CD4-positive, alpha-beta T cell (primary cell): ENCODE measurements at places on chromosomes 16 and 17. TPM values are rescaled to one million over a fixed set of nuclear protein-coding genes. Genes with fewer than 3 reads are reported as not detected.

DNA sequence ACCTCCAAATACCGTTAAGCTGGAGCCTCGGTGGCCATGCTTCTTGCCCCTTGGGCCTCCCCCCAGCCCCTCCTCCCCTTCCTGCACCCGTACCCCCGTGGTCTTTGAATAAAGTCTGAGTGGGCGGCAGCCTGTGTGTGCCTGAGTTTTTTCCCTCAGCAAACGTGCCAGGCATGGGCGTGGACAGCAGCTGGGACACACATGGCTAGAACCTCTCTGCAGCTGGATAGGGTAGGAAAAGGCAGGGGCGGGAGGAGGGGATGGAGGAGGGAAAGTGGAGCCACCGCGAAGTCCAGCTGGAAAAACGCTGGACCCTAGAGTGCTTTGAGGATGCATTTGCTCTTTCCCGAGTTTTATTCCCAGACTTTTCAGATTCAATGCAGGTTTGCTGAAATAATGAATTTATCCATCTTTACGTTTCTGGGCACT is 928 bp downstream of the HBA1 start:
- H3K4me1 ChIP-seq, result peaks cover 29% of the 10 kb centered on the region
- H3K36me3 ChIP-seq, result no peaks in the 10 kb centered on the region
- no peak overlapping the region for H3K4me3 ChIP-seq
- no peak for DNase-seq

DNA sequence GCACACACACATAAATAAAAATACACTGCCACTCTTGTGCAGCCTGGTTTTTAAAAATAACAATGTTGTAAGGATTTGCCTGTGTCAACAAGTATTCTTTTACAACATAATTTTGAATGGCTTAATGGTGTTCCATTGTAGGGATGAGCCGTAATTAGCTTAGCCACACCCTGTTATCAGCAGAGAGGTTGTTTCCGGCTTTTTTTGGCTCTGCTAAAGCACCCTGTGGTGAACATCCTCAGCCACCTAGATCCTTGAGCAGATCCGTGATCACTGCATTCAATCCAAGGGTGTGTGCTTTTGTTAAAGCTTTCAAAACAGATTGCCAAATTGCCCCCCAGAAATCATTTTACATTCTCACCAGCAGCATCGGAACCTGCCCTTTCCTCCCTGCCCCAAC is 7.0 kb downstream of the KATNB1 start:
- peaks cover 21% of the 10 kb centered on the region for H3K36me3 ChIP-seq
- no peak overlapping the region for H3K4me3 ChIP-seq
- H3K27ac ChIP-seq, result no peak overlapping the region

DNA sequence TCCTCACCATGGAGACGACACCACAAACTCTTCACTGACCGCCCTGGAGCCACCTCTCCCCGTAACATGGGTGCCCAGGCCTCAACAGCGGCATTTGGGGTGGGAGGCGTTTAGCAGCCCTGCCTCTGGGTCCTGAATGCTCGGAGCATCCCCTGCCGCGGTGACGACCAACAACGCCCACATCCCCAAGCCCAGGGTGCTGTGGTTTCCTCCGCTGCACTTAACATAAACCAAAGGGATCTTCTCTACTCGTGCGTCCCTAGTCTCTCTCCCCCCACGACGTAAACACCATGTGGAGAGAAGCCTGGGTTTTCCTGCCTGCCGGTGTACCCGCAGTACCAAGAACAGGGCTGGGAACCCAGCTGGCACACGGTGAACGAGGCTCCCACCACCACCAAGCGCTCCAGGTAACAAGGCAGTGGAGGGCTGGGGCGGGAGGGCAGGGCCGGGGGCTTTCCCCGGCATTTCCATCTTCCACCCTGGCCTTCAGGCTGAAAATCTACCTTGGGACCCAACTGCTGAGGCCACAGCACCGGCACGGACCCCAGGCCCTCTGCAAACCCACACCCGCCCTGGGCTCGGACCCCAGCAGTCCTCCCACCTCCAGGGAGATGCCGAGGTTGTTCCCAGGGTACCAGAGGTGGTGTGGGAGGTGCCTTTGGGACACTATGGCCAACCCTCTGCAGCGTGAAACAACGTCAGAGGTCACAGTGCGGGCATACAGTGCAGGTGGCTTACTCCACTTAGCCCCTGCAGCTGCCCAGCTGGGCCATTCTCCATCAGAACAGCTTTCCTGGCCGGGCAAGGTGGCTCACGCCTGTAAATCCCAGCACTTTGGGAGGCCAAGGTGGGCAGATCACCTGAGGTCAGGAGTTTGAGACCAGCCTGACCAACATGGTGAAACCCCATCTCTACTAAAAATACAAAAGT is 54.3 kb downstream of the TIMM22 start:
- no peak for DNase-seq
- H3K4me3 ChIP-seq, result no peak overlapping the region
- H3K27me3 ChIP-seq, result no peaks in the 10 kb centered on the region
- H3K36me3 ChIP-seq, result peaks cover 47% of the 10 kb centered on the region
- no peak overlapping the region for H3K27ac ChIP-seq
- H3K4me1 ChIP-seq, result no peaks in the 10 kb centered on the region

DNA sequence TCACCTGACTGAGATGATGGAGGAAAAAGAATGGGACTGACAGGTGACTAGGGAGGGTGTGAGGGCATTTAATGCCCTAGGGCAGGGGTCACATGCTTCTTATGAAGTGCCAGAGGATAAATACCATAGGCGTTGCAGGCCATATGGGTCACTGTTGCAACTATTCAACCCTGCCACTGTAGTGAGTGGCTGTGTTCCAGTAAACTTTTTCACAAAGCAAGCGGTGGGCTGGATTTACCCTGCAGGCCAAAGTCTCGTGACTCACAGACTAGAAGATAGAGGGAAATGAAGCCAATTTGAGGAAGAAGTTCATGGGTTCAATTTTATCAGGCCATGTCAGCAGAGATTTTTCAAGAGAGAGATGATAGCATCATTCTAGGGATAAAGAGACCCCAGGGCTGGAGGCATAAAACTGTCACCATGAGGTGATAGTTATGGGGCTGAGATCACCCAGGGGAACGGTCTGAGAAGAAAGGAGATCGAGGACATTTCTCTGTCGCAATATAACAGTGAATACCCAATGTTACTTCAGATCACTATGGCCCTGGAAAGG is 8.6 kb downstream of the ARHGAP17 start:
- H3K4me3 ChIP-seq, result no peak overlapping the region
- H3K36me3 ChIP-seq, result peaks cover 6% of the 10 kb centered on the region
- no peak for DNase-seq
- H3K27ac ChIP-seq, result no peak overlapping the region
- peaks cover 26% of the 10 kb centered on the region for H3K4me1 ChIP-seq

- no peak overlapping the region for H3K27ac ChIP-seq
- no peaks in the 10 kb centered on the region for H3K27me3 ChIP-seq
- no peak overlapping the region for H3K4me3 ChIP-seq
- DNase-seq, result no peak
- H3K4me1 ChIP-seq, result no peaks in the 10 kb centered on the region
Measured at GRCh38 chr16:3113765-3114479, 1.5 kb downstream of the ZNF205 start.

GRCh38 chr17:35116845-35117244 is 2.8 kb downstream of the RAD51D start:
- DNase-seq, result no peak
- no peaks in the 10 kb centered on the region for H3K27me3 ChIP-seq
- no peak overlapping the region for H3K27ac ChIP-seq
- H3K4me3 ChIP-seq, result no peak overlapping the region
- H3K4me1 ChIP-seq, result peaks cover 34% of the 10 kb centered on the region

- H3K4me1 ChIP-seq, result no peaks in the 10 kb centered on the region
- H3K27me3 ChIP-seq, result no peaks in the 10 kb centered on the region
- DNase-seq, result no peak
- peaks cover 23% of the 10 kb centered on the region for H3K36me3 ChIP-seq
Measured at GRCh38 chr16:58157951-58158540, 28.9 kb upstream of the CFAP20 start.

DNA sequence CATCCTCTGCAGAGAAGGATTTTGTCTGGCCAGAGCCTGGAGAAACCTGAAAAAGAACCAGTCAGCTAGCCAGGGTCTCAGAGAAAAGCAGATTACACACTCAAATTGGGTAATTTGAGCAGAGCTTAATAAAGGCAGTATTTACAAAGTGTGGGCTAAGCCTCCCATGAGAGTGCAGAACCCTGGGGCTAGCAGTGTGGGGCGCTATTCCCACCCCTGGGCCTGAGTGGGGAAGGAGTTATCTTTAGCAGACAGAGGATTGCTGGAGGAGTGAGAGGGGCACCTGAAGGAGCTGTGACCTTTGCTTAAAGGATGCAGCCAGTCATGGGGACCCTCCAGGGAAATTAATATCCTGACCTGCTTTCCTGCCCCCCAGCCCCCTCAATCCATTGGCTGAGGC is 46.2 kb downstream of the SNX20 start:
- no peaks in the 10 kb centered on the region for H3K36me3 ChIP-seq
- peaks cover 9% of the 10 kb centered on the region for H3K4me1 ChIP-seq
- no peak overlapping the region for H3K4me3 ChIP-seq
- no peak for DNase-seq

GRCh38 chr16:80804056-80804525 is 307 bp downstream of the CDYL2 start:
- H3K27ac ChIP-seq, result no peak overlapping the region
- H3K36me3 ChIP-seq, result no peaks in the 10 kb centered on the region
- DNase-seq, result peak; percentile 41
- peaks cover 20% of the 10 kb centered on the region for H3K4me1 ChIP-seq
- no peaks in the 10 kb centered on the region for H3K27me3 ChIP-seq

DNA sequence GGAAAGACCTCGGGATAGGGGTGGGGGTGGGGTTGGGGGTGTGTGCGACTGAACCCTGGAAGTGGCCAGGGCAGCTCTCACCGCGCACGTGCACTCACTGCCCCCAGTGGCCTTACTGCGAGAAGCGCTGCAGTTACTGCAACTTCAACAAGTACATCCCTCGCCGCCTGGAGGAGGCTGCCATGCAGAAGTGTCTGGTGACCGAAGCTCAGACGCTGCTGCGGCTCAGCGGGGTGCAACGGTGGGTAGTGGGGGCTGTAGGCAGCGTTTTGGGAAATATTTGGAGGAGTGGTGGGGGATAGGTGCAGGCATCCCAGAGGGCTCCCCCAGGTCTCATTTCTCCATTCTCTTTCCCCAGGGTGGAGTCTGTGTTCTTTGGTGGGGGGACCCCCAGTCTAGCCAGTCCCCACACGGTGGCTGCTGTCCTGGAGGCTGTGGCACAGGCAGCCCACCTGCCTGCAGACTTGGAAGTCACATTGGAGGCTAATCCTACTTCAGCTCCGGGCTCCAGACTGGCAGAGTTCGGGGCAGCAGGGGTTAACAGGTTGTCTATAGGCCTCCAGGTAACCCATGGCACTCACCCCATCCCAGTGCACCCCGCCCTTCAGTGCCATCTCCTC is 972 bp downstream of the RSAD1 start:
- peaks cover 30% of the 10 kb centered on the region for H3K4me1 ChIP-seq
- H3K4me3 ChIP-seq, result peak overlapping the region; percentile 94
- no peak overlapping the region for H3K27ac ChIP-seq
- H3K36me3 ChIP-seq, result peaks cover 29% of the 10 kb centered on the region
- peak; percentile 84 for DNase-seq
- no peaks in the 10 kb centered on the region for H3K27me3 ChIP-seq

DNA sequence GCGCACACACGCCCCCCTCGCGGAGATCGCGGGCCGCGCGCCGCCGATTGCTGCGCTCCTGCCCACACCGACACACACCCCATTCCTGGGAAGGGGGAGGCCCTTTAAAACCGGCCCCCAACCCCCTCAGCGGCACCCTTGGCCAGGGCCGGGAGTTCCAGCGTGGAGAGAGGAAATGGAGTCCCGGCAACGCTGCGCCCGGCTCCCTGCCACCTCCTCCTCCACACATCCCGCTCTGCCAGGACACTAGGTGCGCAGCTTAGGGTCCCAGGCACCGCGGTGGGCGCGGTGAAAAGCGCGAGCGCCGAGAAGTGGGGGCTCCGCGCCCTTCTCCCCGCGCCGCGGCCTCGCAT is 397 bp downstream of the CDC42EP4 start:
- H3K4me3 ChIP-seq, result peak overlapping the region; percentile 62
- H3K27me3 ChIP-seq, result no peaks in the 10 kb centered on the region
- DNase-seq, result peak; percentile 37
- peaks cover 30% of the 10 kb centered on the region for H3K4me1 ChIP-seq
- H3K36me3 ChIP-seq, result no peaks in the 10 kb centered on the region

DNA sequence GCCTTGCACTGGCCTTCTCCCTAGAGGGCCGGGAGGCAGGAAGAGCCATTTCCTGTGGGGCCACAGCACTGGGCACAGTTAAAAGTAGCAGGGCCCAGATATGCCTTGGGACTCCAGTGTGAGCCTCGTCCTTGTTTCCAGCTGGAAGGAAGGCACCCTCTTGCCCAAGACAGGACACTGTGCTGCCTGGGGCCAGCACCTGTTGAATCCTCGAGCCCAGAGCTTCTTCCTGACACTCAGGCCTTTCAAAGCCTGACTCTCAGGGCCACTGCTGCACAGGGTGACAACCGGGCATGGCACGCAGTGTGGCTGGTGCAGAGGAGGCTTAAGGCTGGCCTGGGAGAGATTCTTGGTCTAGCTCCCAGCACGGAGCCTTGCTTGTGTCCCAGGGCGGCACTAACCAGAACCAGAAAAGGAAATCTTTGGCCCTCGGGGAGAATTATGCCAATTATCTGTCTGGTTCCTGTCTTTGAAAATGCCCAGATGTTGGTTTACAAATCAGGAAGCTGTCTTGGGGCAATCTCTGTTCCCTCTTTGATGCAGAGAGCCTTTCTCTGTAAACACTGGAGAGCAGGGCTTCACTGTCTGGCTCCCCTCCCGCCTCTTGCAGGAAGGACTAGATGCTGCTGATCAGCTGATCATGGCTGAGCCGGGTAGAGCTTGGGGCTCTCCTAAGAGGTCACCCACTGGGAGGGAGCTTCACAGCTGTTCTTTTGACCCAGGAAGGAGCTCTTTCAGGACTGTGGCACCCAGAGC is 11.1 kb downstream of the LDHD start:
- no peak overlapping the region for H3K4me3 ChIP-seq
- H3K27ac ChIP-seq, result no peak overlapping the region
- no peaks in the 10 kb centered on the region for H3K27me3 ChIP-seq
- H3K36me3 ChIP-seq, result no peaks in the 10 kb centered on the region

DNA sequence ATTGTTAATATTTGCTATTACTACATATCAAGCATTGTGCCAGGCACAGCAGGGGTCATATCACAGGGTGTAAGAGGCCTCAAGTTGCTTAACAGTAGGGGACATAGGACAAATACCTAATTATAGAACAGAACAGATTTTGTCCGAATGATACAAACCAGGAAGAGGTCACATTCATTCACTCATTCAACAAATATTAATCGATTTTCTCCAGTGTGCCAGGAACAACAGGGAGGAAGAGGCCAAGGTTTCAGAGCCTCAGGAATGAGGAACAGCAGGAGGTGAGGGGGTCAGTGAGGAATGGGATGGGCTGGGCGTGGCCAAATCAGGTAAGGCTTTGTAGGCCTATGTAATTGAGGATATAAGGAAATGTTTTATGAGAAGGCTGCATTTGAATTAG is 11.2 kb upstream of the CHST4 start:
- H3K27me3 ChIP-seq, result no peaks in the 10 kb centered on the region
- no peaks in the 10 kb centered on the region for H3K4me1 ChIP-seq
- no peak overlapping the region for H3K27ac ChIP-seq

GRCh38 chr17:10032118-10032852 is 127.2 kb upstream of the RCVRN start:
- H3K4me1 ChIP-seq, result no peaks in the 10 kb centered on the region
- H3K4me3 ChIP-seq, result no peak overlapping the region
- no peak overlapping the region for H3K27ac ChIP-seq
- H3K27me3 ChIP-seq, result no peaks in the 10 kb centered on the region

MPP2 gene
- total RNA-seq, result 3.5 TPM

TAC4 gene
- total RNA-seq, result not detected

TBC1D16 gene
- 2.5 TPM for total RNA-seq

PYDC1 gene
- total RNA-seq, result not detected

PITPNC1 gene
- total RNA-seq, result 80.2 TPM

CLDN7 gene
- 1.1 TPM for total RNA-seq
